ENCODE measurements at places on chromosomes 4 and X.

DNA sequence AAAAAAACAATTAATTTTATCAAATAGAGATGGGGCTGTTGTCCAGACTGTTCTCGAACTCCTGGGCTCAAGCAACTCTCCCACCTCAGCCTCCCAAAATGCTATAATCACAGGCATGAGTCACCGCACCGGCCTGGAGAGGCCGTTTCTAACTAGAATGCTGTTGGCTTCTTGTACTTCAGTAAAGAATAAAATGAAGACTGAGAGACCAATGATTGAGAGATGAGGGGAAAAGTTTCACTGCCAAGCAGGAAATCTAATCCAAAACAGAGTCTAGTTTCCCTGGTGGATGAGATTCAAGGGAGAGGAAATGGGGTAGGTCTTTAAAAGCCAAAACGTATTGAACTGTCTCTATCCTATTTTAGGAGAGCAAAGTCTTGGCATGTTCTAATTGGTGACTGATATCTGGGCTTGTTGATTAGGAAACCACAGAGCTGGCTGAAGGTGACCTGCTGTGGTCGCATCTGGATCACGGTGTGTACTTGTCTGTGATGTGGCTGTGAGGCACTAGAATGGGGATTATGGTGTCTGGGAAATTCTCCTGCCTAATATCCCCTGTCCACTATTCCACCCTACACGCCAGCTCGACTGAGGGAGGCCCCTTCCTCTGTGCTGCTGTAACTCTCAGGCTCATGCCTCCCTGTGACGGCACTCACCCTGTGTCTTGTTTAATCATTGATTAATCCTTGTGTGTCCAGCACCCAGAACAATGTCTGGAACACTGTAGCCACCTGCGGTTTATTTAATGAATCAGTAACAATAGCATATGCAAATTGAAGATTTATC, 15.0 kb upstream of the TRIM2 start:
- no peak for DNase-seq

DNA sequence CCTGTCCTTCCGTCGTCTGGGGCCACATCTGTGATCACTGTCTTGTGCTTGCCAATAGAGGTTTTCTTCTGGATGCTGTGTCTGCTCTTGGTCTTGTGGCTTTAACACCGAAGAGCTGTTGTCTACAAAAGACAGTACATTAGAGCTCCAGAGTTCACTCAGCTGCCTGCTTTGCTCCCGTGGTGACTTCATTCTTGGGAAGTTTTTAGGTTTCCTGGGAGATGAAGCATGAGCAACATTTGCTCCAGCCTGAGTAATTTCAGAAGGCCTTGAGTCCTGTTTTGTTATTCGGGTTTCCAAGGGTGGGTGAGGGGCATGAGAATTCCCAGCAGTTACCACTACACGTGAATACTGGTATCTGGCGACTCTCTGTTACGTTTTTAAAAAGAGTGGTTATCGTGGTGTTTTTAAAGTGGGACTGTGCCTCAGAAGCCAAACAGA, 189.2 kb downstream of the SHROOM3 start:
- DNase-seq = peak; percentile 84

- no peak for DNase-seq
Measured at GRCh38 chr4:20297783-20298182, 46.1 kb downstream of the SLIT2 start.

GRCh38 chr4:68338625-68339024, 11.3 kb downstream of the YTHDC1 start:
- no peak for DNase-seq

GRCh38 chr4:136867465-136867864, 664.8 kb downstream of the PCDH18 start:
- no peak for DNase-seq

DNA sequence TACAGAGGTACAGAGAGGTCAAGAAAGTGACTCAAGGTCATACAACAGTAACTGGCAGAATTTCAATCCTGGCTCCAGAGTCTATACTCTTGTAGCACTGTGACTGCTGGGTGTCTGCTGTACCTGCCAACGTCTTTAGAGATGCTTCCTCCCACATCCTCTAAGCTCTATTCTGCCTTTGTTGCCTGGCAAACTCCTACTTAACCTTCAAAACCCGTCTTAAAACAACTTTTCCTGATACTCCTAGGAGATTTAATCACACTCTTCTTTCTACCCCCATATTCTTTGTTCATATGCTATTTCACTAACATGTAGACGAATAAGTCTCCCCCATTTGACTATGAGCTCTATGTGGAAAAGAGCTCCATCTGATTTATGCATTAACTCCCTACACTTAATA, 16.8 kb downstream of the APBB2 start:
- no peak for DNase-seq

- no peak for DNase-seq
Measured at GRCh38 chr4:31051151-31051550, 331.0 kb downstream of the PCDH7 start.

DNA sequence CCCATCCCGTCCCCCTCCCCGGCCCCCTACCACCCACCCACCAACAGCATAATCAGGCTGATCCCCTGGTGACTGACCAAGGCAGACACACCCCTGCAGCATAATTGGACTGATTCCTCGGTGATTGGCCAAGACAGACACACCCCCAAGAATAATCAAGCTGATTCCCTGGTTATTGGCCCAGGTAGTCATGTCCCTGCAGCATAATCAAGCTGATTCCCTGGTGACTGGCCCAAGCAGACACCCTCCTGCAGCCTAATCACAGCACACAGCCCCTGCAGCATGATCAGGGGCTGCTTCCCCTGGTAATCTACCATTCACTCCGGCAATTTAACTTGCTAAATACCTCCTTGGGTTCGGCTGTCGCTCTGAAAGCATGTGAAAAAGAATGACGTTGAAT, 47.5 kb upstream of the STS start:
- DNase-seq = no peak

DNA sequence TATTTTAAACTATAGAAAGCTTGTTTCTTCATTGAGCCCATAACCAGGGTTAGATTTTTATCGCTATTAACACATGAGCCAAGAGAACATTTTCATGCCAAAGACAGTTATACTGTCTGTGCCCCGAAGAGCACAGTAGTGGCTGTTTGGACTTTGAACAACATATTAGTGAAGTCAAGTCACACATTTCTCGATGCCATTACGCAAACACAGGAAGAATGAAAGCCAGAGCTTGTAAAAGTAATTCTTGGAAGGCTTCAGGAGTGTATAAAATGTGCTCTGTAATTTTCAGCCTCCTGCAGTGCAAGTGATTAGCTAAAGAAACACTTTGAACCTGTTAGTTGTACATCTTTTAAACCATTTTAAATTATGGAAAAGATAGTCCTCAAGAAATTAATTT, 590.7 kb upstream of the PITX2 start:
- peak; percentile 14 for DNase-seq

DNA sequence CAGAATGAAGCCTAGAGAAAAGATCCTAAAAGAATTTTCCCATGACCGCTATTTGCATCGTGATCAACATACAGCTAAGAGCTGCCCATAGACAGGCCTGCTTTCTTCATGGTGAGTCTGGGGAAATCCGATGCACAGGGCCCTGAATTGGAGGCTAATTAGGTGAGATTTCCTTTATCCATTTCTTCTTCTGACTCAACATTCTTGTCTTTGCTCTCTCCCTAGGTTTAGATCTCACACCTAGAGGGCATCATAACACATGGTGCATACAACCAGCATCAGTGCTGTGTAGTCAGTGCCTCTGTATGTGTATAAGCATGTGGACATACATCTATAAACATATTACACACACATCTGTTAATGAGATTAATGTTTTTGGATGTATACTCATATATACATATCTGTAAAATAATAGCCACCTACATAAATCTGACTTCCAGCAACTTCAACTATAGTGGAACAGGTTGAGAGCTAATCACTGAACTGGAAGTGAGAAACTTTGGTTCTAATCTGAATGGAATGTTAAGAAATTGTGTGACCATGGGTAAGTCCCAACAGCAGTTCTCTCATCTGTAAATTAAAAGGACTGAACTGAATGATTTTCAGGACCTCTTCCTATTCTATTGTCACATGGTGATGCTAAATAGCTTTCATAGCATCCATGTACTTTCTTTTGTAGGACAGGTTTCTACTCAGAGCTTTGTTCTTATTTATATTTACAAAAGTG, 17.5 kb downstream of the GATB start:
- DNase-seq = no peak

GRCh38 chr4:66235876-66236275, 565.6 kb upstream of the EPHA5 start:
- no peak for DNase-seq

DNA sequence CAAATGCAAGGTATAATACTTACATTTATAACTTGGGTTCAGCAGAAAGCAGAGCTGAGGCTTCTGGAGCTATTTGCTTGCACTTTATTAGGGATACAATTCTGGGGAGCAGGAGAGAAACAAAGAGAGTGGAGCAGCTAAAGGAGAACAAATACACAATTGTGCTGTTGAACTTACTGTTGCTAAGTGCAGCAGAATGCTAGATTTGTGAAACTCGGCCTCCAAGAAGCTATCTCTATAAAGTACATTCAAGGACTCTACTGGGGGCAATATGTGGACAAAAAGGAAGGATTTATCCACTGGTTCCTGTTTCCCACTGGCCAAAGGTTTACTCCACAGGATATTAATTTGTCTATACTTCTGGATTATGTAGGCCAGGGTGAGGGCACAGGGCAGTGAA, 86.8 kb downstream of the PPP1R2C start:
- no peak for DNase-seq

DNA sequence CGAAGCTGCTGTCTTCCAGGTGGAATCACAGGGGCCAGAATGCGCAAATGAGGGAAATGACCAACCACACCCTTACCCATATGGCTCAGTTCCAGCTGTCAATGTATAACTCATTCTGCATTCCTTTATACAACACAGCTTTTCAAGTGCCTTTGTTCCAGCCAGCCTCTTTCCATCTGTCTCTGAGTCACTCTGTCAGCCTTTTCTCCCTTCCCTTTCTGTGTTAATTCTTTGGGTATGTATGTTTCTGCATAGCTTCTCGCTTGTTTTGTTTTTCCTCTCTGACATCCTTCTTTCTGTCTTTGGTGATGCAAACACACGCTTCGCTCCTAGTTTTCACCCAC, 54.5 kb downstream of the RS1 start:
- peak; percentile 32 for DNase-seq

DNA sequence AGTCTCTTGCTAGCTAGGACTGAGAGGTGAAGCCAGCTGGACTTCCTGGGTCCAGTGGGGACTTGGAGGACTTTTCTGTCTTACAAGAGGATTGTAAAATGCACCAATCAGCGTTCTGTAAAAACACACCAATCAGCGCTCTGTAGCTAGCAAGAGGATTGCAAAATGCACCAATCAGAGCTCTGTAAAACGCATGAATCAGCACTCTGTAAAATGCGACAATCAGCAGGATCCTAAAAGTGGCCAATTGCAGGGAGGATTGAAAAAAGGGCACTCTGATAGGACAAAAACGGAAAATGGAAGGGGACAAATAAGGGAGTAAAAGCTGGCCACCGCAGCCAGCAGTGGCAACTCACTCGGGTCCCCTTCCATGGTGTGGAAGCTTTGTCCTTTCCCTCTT, 65.6 kb upstream of the DUSP21 start:
- no peak for DNase-seq

GRCh38 chr4:96170198-96170597, 330.3 kb downstream of the PDHA2 start:
- no peak for DNase-seq

- no peak for DNase-seq
Measured at GRCh38 chr4:179465131-179465797, 2023.0 kb upstream of the AGA start.

GRCh38 chrX:10617999-10618351, 2.4 kb downstream of the MID1 start:
- no peak for DNase-seq

DNA sequence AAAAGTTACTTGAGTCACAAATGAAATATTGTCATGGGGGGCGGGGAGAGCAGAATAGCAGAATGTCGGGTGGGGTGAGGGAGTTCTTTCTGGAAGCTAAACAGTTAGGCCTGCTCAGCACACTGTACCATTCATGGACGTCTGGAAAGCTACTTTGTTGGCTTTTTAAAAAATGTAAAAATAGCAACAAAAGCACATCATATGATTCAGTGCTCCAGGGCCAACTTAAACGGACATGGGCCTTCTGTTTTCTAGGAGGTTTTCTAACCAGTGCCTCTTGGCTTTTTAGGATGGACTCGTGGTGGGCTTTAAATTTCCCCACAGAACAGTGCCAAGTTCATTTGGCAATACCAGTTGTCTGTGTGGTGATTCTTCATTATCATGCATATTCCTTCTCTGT, 57.4 kb upstream of the CLCN4 start:
- DNase-seq = no peak

- DNase-seq = peak; percentile 65
Measured at GRCh38 chr4:17030543-17030942, 132.1 kb upstream of the LDB2 start.

GRCh38 chr4:148445071-148445859, 3.1 kb upstream of the NR3C2 start:
- peak; percentile 39 for DNase-seq

GRCh38 chrX:15345976-15346375, 10.7 kb upstream of the PIGA start:
- DNase-seq = no peak

DNA sequence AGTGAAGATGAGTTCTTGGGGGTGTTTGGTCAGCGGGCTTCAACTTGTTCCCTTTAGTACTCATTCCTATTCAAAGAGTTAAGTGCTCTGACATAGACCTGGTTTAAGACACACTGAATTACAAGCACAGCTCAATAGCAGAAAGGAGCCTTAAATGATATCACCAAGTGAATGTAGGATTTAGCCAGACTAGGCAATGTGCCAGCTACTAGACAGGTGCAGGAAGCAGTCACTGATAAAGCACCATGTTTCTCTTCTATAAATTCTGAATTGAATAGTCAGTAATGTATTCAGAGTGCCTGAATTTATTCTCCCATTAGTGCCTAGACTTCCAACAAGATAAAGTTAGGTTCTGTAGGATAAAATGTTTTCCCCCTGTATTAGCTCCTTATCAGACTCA, 63.6 kb downstream of the ASB9 start:
- no peak for DNase-seq

GRCh38 chr4:37769391-37769989, 57.0 kb upstream of the PGM2 start:
- no peak for DNase-seq

- no peak for DNase-seq
Measured at GRCh38 chrX:42776195-42776594, 1.8 kb downstream of the PPP1R2C start.

DNA sequence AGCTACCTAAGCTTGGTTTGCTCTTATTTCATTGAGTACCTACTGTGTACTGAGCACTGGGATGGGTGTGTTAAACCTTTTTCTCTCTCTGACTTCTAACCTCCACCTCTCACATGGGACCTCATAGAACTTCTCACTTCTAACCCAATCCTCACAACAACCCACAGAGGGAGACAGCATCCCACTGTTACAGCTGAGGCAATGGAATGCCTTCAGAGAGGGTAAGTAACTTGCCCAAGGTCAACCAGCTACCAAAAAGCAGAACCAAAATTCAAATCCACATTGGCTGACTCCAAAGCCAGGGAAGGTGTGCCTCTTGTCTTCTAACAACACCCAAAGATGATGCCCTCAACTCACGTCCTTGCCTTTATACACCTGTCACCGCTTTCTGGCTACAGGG, 5.4 kb downstream of the SEL1L3 start:
- no peak for DNase-seq

All from AG20443 (cell line).